ENCODE measurements at places on chromosomes 12 and 14.

DNA sequence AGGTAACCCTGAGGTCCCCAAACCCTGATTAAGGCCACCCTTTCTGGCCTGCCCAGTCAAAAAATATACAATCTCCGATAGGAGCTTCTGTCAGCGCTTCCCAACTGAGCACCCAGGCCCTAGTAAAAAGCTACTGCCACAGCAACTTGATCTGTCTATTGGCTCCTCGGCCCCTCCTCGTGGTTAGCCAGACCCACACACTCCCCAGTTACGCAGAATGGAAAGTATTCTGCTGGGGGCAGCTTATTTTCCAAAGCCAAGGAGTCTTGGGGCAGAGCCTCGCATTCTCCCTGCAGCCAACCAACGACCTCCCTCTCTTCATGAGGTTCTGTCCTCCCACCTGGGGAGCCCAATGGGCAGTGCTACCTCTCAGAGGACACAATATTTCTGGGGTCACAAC, 32.1 kb downstream of the FMNL3 start:
- no peak for DNase-seq

DNA sequence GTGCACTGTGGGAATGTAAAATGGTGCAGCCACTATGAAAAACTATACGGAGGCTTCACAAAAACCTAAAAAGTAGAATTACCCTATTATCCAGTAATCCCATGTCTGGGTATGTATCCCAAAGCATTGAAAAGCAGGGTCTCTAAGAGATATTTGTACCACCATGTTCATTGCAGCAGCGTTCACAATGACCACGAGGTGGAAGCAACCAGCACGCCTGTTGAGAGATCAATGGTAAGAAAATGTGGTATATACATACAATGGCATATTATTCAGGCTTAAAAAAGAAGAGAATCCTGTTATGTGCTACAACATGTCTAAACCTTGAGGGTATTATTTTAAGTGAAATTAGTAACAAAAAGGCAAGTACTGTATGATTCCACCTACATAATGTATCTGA, 910 bp upstream of the NOPCHAP1 start:
- no peak for DNase-seq

DNA sequence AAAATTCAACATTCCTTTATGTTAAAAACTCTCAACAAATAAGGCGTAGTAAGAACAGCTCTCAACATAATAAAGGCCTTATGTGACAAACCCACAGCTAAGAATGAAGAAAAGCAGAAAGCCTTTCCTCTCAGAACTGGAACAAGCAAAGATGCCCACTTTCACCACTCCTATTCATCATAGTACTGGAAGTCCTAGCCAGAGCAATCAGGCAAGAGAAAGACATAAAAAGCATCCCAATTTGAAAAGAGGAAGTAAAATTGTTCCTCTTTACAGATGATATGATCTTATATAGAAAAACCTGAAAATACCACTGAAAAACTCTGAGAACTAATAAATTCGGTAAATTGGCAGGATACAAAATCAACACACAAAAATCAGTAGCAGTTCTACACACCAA, 52.1 kb downstream of the STON2 start:
- no peak for DNase-seq

GRCh38 chr14:92352158-92352985, 29.4 kb downstream of the SLC24A4 start:
- peak; percentile 9 for DNase-seq

- no peak for DNase-seq
These were observed 1509.2 kb upstream of the SEL1L start for GRCh38 chr14:83042858-83043257.

- no peak for DNase-seq
These were observed 266.2 kb downstream of the TMTC2 start for GRCh38 chr12:82952946-82953345.

- no peak for DNase-seq
These were observed 233.7 kb downstream of the NTF3 start for GRCh38 chr12:5665615-5666014.

Measured in stimulated activated effector memory CD8-positive, alpha-beta T cell treated with anti-CD3 and anti-CD28 coated beads, Interleukin-12 subunit alpha, Interleukin-12 subunit beta, amount 100 ng/mL, for 72 hours (primary cell).